ENCODE measurements at places on chromosomes 12 and 14.

DNA sequence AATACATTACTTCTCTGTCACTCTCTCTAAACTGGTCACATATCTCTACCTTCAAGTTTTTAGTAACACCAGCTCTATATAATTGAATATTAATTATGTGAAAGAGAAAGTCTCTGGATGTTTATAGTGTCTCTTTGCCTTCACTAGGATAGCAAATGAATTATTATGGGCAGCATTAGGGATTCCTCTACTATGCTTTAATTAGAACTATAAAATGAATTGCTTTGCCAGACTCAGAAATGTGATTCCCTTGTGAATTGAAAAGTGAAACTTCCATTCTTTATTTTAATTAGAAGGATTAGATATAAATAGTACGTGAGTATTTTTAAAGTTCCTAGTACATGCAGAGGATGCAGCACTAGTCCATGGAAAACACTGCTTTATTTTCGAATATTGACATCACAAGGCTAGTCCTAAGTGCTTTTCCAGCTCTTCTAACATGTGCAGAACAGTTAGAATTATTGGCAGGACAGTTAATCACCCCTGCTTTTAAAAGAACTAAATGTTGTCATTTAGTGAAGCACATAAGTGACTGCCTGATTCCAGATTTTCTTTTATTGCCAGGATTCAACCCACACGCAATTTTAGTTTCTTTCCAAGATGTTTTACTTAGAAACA lies 23.0 kb upstream of the REP15 start:
- DNase-seq: no peak

GRCh38 chr14:20618271-20618749 lies 23.2 kb downstream of the OR6S1 start:
- no peak for DNase-seq

DNA sequence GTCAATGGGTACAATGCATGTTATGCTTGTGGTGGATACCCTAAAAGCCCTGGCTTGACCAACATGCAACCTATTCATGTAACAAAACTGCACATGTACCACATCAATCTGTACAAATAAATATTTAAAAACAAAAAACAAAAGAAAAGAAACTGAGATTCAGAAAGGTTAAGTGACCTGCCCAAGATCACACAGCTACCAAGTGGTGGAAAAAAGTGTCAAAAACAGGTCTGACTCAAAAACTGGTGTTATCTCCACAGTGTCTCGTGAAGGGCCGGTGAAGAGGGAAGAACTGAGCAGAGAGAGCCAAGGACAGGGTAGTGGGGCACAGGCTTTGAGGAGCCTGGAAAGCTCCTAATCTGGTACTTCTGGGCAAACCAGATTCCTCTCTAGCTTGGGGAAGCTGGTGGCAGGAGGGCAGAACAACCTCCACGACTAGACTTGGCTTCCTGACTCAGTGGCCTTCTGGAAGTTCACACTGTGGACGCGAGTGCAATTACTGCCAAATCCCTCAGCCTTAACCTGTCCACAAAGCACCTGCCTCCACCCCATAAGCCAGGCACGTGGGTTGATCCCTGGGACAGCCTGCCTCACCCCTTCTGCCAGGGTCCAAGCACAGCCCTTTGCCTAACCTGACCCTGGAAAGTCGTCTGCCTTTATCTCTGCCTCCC lies 15.6 kb downstream of the ZBTB39 start:
- DNase-seq: no peak

GRCh38 chr14:51507906-51508511 lies 143.7 kb upstream of the FRMD6 start:
- no peak for DNase-seq

GRCh38 chr12:67271976-67272375 lies 2.8 kb downstream of the CAND1 start:
- DNase-seq: no peak

GRCh38 chr12:130452546-130452945 lies 114.9 kb downstream of the PIWIL1 start:
- DNase-seq: no peak

All from D721Med (cell line).